ENCODE measurements at places on chromosomes 16 and 17.

- no peak for DNase-seq
Observed at GRCh38 chr17:43809121-43809520, 23.8 kb downstream of the MPP3 start.

DNA sequence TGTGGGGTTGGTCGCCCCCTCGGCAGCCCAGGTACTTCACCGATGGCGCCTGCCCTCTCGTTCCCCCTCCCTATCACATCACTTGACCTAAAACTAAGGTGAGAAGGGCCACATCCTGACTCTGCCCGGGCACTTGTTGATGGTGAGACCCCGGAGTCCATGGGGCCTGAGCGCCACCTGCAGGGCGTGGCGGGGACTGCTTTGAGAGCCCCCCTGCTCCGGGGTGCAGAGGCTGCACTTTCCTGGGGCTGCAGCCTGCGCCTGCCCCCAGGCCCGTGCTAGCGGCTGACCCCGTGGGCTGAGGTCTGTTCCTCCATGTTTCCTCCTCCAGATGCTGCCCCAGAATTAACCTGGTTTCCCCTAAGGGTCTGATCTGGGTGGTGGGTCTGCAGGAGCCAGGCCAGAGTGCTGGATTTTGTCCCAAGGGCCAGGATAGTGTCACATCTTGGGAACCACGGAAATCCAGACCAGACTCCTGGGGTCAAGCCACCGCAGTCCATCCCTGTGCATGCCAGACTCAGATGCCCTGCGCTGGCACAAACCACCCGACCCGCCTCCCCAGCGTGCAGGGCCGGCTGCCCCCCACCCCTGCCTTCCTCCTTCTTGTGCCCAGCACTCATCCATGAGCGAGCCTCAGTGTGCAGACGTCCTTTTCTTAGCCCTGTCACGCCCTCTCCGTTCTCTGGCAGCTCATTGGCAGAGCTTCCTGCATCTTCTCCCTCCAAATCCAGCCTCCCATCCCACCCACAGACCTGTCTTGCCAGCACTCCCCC, 2.7 kb downstream of the NDUFAF8 start:
- peak; percentile 67 for DNase-seq

DNA sequence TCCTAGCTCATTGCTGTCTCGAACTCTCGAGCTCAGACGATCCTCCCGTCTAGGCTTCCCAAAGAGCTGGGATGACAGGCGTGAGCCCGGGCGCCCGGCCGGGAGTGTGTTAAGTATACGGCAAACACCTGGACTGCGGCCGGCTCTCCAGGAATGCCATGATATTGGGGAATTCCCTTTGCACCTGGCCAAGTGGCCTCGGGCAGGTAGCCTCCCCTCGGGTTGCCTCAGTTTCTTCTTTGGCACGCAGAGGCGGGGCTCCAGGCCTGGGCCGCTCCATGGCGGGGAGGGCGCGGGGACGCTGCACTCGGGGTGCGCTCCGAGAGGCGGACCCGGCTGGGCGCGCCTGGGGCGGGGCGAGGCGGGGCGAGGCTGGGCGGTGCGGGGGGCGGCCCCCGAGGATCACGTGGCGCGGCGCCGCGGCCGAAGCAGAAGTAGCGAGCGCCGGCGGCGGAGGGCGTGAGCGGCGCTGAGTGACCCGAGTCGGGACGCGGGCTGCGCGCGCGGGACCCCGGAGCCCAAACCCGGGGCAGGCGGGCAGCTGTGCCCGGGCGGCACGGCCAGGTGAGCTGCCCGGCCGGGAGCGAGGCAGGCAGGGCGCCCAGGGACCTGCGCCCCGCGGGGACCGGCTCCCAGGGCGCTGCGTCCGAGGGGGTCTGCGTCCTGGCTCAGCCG, at the start of gene PLCG2:
Gene PLCG2, plus strand, starts transcription at position 431 of the 675 bp plus-strand sequence. CDS start 6,699 bp downstream, outside the sequence.
- peak; percentile 51 for DNase-seq

DNA sequence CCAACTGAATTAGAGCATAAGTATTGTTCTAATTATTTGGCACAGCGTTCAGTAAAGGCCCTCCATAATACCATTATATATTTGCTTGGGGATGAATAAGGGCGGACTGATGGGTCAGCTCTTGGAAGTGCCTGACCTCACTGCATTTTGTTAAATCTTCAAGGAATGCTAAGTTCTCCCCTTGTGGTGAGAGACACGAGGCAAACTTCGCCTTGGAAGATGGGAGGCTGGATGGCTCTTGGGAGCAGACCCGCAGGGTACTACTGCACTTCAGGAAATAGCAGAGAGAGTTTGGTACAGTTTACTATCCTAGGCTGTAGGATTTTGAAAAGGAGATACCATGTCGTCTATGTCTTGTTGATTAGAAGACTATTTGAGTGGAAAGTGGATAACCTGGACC, 87.0 kb upstream of the RPRML start:
- no peak for DNase-seq

GRCh38 chr17:49946208-49946607, 22.8 kb upstream of the DLX4 start:
- DNase-seq: no peak

DNA sequence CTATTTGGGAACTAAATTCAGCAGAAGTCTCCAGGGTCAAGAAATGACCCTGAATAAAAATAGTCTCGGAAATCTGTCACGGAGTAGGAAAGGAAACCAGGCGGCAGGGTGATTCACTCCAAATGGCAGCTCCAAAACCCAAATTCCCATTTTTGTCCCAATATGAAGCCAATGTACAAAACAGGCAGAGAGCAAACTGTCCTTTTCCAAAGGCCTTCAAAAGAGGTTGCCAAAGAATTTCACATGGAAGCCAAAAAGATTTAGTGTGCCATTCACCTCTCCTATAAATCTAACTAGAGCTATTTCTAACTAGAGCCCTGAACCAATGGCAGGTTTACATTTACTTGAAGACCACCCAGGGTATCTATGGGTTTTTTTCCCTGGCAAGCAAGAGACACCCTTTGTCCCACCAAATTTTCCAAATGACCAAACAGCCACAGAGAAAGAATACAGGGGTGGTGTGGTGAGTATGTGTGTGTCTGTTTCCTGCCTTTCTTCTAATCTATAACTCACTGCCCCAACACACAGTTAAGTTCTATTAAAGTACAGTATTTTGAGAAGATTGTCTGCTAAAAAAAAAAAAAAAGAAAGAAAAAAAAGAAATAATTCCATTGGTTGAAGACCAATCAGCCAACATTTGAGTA, 6.8 kb downstream of the MYO1D start:
- DNase-seq: no peak

DNA sequence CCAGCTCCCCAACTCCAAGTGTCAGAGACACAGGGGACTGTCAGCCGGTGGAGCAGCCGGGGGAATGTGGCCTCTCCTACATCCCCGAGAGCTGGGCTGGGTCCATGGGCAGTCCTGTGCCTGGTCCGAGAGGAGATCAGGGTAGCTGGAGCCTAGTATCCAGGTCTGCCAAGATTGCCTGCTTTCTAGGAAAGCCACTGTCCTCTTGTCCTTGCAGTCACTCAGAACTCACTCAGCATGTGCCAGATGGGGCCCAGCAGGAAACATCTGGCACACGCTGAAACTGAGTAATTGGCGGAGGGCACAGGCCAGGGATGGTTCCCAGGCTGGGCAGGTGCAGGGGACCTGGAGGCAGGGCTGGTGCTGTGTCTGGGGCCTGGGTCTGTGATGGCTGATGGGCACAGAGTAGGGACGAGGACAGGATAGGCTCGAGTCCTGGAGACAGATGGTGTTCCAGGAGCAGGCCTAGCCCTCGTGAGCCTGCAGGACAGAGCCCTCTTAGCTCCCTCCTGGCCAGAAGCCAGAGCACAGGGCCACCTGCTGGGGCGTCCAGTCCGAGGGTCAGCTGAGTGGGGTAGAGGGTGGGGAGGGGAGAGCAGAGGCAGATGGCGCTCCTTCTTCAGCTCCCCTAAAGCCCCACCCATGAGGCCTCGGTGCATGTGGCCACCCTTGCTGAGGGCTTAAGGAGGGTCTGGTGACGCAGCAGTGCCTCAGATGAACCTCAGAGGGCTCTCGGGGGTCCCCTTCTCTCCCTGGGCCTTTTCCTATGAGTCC, 31.1 kb downstream of the ADCY7 start:
- no peak for DNase-seq

- DNase-seq: no peak
Observed at GRCh38 chr16:87527055-87527724, 34.4 kb upstream of the ZCCHC14 start.

- DNase-seq: peak; percentile 82
Observed at GRCh38 chr16:29757950-29758466, 12.2 kb upstream of the C16orf54 start.
